NCI-H526 treated with DMSO at 0.1 percent for 48 hours (cell line): ENCODE measurements at places on chromosomes 3 and 15.

GRCh38 chr15:66764072-66764786, 62.2 kb downstream of the SMAD6 start:
- no peak for DNase-seq

DNA sequence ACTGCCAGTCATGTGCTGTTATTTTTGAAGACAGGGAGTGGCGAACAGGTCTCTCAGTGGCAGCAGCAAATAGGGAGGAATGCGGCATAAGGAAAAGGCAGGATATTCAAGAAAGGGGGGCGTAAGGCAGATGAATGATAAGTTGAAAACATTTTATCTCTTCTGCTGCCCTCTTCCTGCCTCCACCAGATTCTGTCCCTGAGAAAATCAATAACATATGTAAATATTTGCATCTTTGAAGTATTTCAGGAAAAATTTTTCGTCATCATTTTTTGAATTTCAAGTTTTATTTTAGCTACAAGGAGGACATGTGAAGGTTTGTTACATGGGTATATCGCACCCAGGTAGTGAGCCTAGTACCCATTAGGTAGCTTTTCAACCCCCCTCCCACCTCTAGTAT, 616.7 kb downstream of the MCTP2 start:
- no peak for DNase-seq

- no peak for DNase-seq
These were observed 22.4 kb downstream of the HPS3 start for GRCh38 chr3:149151843-149152242.

- DNase-seq: no peak
These were observed 30.7 kb upstream of the EIF1B start for GRCh38 chr3:40278791-40279190.

DNA sequence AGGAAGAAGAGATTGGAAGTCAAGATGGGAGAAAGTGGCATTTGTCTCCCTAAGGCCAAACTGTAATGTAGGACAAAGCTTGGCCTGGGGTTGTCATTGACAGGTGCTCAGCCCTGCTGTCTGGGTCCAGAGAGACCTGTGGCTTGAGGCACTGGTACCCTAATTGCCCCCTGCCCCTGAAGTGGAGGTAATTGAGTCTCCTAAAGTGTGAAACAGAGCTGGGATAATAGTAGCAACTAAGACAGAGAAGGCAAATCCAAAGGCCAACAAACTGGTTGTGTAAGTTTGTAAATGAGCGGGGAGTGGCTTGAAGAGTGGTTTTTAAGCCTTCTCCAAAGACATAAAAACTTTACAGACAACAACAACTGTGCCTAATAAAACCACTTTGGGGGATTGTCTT, 264.2 kb upstream of the ROPN1 start:
- DNase-seq: peak; percentile 1

DNA sequence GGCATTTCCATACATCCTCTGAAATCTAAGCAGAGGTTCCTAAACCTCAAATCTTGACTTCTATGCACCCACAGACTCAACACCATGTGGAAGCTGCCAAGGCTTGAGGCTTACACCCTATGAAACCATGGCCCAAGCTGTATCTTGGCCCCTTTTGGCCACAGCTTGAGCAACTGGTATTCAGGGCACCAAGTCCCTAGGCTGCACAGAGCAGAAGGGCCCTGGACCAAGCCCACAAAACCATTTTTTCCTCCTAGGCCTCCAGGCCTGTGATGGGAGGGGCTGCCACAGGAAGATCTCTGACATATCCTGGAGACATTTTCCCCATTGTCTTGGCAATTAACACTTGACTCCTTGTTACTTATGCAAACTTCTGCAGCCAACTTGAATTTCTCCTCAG, 54.4 kb upstream of the IL12A start:
- no peak for DNase-seq

DNA sequence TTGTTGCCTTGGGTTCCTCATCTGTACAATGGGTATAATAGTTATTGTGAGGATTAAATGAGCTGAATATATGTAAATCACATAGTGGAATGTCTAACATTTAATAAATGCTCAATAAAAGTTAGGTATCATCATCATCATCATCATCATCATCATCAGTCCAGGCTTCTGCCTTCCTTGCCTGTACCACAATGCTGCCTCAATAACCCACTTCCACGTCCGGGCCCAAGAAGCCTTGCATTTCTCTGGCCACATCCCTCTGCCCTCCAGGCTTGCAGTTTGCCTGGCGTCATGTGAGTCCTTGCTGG, 137.4 kb downstream of the THSD4 start:
- DNase-seq: no peak

GRCh38 chr15:38671006-38671387, 106.4 kb upstream of the RASGRP1 start:
- no peak for DNase-seq

DNA sequence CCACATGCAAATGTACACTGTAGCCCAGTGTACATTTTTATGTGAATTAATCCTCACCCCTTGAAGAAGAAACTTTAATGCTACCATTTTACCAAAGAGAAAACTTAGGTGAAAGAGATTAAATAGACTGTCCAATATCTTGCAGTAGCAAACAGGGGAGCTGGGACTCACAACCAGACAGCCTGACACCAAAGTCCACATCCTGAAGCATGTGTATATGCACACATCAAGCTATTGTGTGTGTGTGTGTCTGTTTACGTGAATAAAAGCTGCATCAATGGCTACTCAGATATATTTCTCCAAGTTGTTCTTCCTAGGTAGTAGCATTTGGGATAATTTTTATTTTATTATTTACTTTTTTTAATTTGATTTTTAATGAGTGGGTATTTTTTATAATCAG, 6.7 kb downstream of the ANO10 start:
- no peak for DNase-seq

GRCh38 chr3:54530944-54531343, 396.9 kb downstream of the LRTM1 start:
- DNase-seq: no peak

GRCh38 chr3:13113346-13114330, 40.4 kb upstream of the IQSEC1 start:
- DNase-seq: no peak

- DNase-seq: no peak
These were observed 299.0 kb downstream of the NR2F2 start for GRCh38 chr15:96629511-96629910.

GRCh38 chr15:31102039-31102321, 455 bp upstream of the TRPM1 start:
- no peak for DNase-seq

GRCh38 chr3:168583977-168584376, 488.3 kb upstream of the GOLIM4 start:
- DNase-seq: no peak

DNA sequence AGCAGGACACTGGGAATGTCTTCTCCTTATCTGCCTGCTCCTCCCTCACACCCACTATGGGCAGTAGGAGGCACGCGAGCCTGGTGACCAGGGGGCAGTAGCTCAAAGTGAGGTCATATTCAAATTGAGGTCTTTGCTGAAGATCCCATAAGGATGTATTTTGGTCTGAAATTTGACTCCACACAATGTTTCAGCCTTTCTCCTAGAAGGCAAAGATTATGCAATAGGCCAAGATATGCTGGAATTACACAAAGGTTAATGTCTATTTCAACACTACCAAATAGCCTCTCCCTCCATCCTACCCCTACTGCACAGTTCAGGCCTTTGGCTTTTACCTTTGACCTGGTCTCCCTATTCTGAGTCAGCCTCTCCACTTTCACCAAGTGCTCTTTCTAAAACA, 203.0 kb downstream of the TIGIT start:
- no peak for DNase-seq

- DNase-seq: no peak
These were observed 24.9 kb downstream of the GJD2 start for GRCh38 chr15:34729886-34730285.

DNA sequence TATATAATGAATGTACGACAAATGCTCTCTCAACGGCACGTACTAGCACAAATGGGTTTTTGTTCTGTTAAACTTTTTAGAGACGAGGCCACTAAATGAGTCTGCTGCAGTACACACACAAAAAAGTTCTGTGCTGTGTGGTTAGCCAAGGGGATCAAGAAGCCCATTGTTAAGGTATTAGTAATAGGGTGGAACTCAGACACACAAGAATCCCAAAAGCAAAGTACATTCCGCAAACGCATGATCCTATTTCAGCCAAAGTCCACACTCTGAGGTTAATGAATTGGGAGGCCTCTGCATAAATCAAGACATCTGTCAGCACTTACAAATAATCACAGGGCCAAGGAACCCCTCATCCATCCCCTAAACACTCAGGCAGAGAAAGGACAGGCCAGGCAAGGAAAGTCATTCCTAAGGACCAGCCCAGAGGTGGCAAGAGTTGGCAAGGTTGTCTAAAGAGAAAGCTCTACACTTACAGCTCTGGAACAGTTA, 12.1 kb downstream of the OSBPL10 start:
- DNase-seq: no peak

DNA sequence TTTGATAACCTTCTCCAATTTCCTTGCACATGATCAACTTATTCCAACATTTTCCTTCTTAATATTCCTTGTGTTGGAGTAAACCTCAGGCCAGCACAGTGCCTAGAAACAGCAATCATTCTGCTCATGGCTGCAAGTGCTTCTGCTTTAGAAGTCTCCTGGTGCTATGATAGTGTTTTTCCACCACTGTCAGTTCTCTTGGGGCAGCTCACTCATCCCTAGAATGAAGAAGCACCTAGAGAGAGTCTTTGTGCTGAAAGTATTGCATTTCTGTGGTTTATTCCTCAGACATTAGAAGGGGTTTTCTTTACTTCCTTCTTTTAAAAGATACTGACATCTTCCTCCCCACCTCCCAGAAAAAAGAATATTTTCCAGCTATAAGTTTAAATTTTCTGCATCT, 183.5 kb downstream of the RYR3 start:
- no peak for DNase-seq

DNA sequence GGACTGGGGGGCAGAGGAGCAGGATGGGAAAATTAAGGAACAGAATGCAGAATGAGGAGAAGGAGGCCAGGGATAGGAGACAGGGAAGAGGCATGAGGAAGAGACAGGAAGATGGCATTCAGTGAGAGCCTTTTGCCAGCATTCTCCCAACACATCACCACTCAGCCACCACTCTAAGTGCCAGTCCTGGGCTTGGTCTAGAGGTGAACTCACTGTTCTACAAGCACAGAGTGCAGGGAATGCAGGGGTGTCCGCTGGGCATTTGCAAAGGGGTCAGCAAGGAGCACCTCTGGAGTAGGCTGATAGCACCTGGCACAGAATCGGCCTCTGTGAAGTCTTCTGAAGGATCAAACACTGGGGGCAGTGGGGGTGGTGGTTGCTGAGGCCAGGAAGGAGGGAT, 14.6 kb upstream of the IGDCC3 start:
- no peak for DNase-seq

GRCh38 chr3:48630407-48630806, 4.9 kb downstream of the SLC26A6 start:
- DNase-seq: no peak

- no peak for DNase-seq
These were observed 735 bp downstream of the GOLGA8B start for GRCh38 chr15:34582461-34583371.

GRCh38 chr15:43527802-43528541, 10.6 kb downstream of the MAP1A start:
- DNase-seq: no peak

DNA sequence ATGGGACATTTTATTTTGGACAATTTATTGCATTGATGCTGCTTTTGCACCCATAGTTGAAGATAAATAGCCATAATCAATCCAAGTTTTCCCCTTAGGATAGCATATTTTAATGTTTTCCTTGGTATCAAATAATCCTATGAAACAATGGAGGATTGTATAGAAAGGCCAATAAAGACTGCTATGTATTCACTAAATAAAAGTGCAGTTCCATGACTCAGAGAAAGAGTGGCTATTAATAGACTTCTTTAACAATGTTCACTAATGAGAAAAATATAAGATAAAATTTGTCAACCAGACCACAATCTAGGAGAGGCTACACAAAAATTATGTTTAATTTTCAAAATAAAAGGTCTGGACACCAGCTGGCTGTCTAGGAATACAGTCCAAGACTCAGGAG, 560.9 kb upstream of the AGTR1 start:
- DNase-seq: no peak

DNA sequence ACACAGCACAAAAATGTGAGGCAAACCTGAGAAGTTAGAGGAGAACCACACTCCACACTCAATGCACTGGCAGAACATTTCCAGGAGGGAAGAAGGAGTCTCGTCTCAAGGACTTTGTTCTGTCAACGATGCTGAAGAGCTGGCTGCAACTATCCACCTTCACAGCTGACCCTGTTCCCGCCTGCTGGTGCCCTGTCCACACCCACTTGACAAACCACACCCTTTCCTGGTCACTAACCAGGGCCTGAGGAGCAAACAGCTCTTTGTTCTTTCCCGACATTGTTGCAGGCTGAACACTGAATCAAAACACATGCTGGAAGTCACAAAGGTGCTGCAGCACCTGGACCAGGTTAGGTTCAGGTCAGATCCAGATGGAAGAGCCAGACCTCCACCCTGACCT, 92.6 kb upstream of the ARRDC4 start:
- DNase-seq: no peak

DNA sequence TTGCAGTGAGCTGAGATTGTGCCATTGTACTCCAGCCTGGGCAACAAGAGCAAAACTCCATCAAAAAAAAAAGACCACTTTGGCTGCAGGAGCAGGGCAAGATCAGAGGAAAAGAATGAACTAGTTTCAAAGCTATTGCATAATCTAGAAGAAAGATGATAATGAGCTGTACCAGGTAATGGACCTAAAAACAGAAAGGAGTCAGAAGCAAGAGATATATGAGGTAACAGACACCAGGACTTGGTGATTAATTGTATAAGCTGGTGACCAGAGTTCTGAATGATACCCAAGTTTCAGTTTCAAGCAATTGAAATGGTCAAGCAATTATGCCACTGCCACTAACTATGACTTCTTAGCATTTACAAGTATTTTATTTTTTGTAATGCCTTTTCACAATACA, 2.9 kb downstream of the POLQ start:
- DNase-seq: no peak

GRCh38 chr3:168859143-168859542, 763.4 kb upstream of the GOLIM4 start:
- no peak for DNase-seq

DNA sequence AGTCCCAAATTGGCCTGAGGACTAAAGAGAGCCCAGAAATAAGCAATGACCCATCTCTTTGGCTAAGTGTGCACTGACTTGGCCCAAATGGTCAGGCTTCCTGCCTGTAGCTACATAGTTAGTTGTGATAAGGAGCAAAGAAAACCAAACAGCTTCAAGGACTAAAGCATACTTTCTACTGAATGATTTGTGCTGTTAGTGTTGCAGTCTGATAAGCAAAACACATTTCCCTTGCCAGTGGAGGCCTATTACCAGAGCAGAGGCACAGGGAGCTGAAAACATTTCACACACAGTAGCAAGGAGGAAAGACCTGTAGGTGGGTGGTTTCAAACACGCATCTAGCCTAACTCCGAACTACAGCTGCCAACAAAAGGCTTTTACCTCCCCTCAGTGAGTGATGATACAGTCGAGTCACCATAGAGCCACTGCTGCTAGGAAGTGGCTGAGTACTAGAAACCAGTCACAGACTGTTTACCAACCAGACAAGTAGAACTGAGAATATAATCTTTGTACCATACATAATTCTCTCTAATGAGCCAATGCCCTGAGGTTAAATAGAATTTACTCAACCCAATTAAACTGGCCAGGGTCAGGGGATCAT, 222.3 kb upstream of the THBS1 start:
- no peak for DNase-seq

GRCh38 chr15:82294061-82294690, 31.6 kb downstream of the SAXO2 start:
- no peak for DNase-seq

- DNase-seq: no peak
These were observed 260.2 kb upstream of the NAALADL2 start for GRCh38 chr3:174598885-174599439.
